ENCODE measurements at places on chromosomes 6 and 20.

- no peak for DNase-seq
These were observed 213.9 kb upstream of the CNR1 start for GRCh38 chr6:88380083-88380482.

DNA sequence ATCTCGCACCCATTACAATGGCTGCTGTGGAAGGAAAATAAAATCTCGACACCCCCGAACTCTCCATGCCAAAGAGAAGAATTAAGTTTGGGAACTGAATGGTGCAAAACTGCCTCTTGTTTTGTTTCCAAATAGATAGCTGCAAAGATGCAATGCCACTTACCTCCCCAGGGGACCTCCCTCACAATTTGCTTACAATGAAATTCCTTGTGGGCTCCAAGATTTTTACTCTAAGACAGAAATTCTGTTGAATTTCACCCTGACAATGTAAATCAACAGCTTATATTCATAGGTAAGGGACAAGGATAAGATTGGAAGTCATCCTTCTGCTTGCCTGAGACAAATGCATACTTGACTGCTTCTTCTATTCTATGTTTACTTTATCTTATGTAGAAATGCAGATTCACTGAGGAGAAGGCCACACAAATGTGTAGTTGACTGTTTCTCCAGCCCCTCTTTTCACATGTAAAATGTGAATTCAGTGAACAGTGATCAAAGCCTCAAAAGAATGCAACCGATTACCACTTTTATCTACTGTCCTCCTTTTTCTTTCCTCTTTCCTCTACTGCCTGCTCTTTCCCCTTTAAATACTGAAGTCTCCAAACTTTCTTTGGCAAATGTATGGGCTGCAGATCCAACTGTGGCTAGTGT, 36.6 kb downstream of the ADGRF4 start:
- no peak for DNase-seq

GRCh38 chr6:13194852-13195251, 133.5 kb downstream of the TBC1D7 start:
- peak; percentile 20 for DNase-seq

DNA sequence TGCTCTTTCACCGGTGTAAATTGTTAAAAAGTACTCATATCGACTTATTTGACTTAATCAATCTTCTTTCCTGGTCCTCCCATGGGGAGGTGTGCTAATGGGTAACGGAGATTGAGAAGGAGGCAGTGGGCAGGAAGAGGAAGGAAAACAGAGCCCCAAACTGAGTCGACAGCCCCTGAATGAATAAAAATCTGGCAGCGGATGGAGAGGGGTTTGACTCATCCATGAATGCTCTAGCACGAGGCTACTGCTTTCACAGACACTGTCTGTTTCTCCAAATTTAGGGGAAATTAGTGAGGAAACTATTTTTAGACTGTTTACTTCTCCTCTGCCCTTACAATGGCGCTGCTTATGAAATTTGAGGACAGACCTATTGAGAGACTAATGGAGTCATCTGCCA, 142.2 kb upstream of the ATXN1 start:
- no peak for DNase-seq

DNA sequence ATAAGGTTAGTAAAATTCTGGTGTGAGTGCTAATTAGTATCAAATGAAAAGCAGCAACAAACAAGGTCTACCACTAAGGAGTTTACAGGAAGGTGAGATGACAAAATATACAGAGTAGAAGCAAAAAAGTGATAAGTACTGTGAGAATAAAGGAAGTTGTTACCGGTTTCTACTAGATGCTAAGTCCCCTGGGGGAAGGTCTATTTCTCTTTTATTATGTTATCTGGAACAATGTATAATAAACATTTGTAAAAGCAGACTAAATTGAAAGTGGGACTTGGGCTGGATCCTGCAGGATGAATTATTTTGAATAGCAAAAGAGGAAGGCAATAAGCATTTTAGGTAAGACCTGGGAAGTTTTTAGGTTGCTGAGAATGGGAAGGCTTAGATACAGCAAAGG, 158.7 kb upstream of the SLC22A16 start:
- no peak for DNase-seq

DNA sequence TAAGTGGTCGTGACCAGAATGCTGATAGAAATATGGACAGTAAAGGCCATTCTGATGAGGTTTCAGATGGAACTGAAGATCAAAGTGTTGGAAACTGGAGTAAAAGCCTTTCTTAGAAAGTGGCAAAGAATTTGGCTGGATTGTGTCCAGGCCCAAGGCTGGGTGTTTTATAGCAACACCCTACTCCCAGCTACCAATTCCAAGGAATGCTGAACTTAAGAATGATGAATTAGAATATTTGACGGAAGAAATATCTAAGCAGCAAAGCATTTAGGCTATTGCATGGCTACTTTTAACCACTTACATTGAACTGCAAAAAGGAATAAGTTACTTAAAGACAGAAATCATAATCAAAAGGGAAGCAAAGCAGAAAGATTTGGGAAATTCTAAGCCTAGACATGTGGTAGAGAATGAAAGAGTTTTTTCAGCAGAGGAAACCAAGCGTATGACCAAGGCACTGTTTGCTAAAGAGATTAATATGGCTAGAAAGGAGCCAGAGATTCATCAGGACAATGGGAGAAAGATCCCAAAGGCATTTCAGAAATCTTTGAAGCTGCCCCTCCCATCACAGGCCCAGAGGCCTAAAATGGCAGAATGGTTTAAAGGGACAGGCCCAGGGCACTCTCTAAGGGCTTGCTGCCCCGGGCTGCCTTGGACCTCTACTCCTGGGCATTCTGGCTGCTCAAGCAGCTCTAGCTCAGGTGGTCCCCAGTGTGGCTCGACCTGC, 25.8 kb downstream of the SDHAF4 start:
- DNase-seq = no peak

- peak; percentile 45 for DNase-seq
These were observed 66.2 kb downstream of the ARMC2 start for GRCh38 chr6:108914235-108915022.

GRCh38 chr6:134352786-134353480, 35.0 kb upstream of the SGK1 start:
- no peak for DNase-seq

DNA sequence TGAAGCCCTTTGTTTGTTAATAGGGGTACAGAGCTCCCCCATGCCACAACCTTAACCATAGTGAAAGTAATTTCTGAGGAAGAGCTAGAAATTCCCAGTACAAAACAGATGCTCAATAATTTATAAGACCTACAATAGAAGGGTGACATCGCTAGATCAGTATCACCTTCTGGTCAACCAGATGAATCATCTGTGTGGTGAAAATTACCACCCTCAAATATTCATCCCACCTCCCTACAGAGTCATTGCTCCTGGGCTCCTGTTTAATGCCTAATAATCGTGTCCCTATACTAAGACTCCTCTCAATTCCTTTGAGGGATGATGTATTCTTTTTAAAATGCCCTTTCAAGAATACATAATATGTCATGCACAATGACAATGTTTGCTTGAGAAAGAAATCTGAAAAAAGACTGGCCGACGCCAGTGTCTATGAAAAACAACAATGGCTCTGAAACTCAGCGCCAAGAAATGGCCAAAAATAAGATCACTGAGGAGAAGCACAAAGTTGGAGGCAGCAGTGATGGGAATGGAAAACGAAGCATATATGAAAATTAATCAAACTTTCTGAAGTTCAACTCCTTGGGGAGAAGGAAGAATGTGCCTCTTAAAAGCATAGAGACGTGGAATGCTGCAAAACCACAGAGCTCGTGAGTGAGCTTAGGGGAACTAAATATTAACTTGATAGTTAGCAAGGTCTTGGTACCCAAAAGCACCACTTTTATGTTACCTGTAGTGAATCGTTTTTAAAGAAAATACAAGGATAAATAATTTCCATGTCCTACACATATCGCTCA, 11.0 kb upstream of the ADGRF5 start:
- DNase-seq = no peak

- no peak for DNase-seq
These were observed 20.1 kb downstream of the DCBLD1 start for GRCh38 chr6:117502580-117502979.

DNA sequence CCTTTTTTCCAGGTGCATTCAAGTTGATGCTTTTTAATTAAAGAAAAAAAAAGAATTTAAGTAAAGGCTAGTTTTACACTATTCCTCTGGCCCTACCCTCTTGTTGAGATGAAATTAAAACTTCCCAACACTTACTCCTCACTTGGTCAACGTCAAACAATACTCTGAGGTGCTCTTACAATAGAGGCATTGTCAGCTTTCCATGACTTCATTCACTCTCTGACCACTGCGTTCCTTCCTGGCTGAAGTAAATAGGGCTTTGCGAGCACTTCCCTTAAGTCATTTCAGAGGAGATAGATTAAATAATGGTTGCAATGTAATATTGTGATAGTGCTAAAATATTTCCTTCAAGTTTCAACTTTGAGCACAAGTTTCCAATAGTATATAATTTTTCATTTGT, 229.8 kb upstream of the CEP162 start:
- DNase-seq = no peak

DNA sequence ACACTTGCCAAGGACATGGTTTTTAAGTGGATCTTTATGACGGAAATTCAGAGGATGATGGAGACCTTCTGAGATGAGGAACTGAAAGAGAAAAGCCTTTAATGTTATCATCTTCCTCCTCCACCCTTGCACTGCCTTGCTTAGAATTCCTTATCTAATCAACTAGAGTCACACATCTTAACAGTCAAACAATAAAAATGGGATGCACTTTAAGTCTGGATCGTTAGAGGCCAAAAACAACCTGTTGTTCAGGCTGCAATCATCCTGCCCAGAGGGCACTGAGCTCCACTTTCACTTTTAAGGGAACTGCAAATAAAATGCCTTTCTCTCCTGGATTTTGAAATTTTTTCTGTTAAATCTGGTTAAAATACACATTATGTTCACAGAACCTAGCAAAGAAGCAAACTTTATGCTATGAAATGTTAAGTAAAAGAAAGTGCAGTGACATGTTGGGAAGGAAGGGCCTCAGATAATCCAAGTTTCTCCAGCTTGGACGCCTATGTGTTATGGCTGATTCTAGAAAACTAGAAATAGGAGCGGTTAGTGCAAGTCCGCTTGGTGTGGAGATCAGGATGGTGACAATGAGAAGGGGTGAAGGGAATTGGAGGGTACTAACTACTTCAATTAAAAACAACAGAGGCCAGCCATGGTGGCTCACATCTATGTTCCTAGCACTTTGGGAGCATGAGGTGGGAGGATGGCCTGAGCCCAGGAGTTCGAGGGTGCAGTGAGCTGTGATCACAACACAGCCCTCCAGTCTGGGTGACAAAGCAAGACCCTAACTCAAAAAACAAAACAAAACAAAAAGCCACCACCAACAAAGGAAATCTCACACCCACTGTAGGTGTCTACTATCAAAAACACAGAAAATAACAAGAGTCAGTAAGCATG, 66.4 kb upstream of the KIF13A start:
- no peak for DNase-seq

All from CD4-positive, alpha-beta T cell treated with Interleukin-21 for 1 hour (primary cell).